ENCODE measurements at places on chromosomes 13 and 19. TPM values are rescaled to one million over a fixed set of nuclear protein-coding genes. Genes with fewer than 3 reads are reported as not detected.

Gene KLK6
- not detected for total RNA-seq

Gene MADCAM1
- 0.14 TPM for total RNA-seq

Gene CGB5
- not detected for total RNA-seq

Gene IFNL1
- not detected for total RNA-seq

Gene PAF1
- total RNA-seq: 35.3 TPM

Gene BLOC1S3
- 3.2 TPM for total RNA-seq

Gene PTOV1
- 137 TPM for total RNA-seq

Gene ERICH6B
- not detected for total RNA-seq

Gene ATP4B
- total RNA-seq: not detected

Gene RNF6
- 25.4 TPM for total RNA-seq

Gene DDX39A
- 32.7 TPM for total RNA-seq

Gene PGLYRP1
- not detected for total RNA-seq

Gene TSSK6
- total RNA-seq: 0.32 TPM

Gene ATP1A3
- 340 TPM for total RNA-seq

Gene ZNF85
- total RNA-seq: 3.0 TPM

Gene TNNI3
- 12,900 TPM for total RNA-seq

Gene SBK2
- total RNA-seq: 5.1 TPM

Gene SERTAD3
- 27.7 TPM for total RNA-seq
